ENCODE measurements at places on chromosomes 7 and 10. TPM values are rescaled to one million over a fixed set of nuclear protein-coding genes. Genes with fewer than 3 reads are reported as not detected.
A peak's percentile ranks its signal among the peaks of the same experiment; 100 is the strongest.

The SFMBT2 gene
- total RNA-seq: 0.42 TPM

The COBL gene
- 78.0 TPM for total RNA-seq

The BUD31 gene
- total RNA-seq: 63.8 TPM

The HECW1 gene
- total RNA-seq: 1.4 TPM

The CYP26A1 gene
- total RNA-seq: 0.32 TPM

The CALD1 gene
- 47.3 TPM for total RNA-seq

The HOXA7 gene
- total RNA-seq: 26.1 TPM

The CYP2E1 gene
- 15.2 TPM for total RNA-seq

The PLCE1 gene
- total RNA-seq: 2.7 TPM

GRCh38 chr7:27113991-27114769 is 11.7 kb upstream of the HOXA2 start:
- DNase-seq: no peak

DNA sequence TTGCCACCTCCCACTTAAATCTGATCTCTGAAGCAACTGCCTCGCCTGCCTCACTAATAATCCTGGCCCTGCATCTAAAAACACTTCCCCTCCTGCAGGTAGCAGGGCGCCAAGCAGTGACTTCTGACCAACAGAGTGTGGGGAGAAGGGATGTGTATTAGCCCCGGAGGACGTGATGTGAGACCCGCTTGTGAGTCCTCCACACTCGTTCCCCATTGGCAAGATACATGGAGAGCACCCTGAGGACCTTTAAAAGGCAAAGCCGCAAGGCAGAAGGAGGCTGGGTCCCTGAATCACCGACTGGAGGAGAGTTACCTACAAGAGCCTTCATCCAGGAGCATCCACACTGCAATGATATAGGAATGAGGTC is 6.1 kb upstream of the PILRA start:
- no peak for DNase-seq

DNA sequence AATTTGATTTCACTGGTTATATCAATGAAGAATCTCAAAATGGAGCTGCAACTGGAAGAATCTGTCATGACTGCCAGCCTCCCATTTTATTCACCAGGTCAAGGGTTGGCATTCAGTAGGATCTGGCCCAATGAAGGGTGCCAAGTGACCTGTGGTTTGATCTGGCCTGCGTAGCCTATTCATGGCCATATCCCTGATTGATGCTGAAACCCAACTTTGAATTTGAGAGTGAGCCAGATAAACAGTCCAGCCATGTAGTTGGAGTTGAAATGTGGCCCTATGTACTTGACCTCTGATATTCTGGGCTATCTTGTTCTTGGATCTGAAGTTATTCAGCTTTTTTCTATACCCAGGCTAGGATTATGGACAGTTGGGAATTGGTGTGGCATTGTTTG is 1.5 kb downstream of the MKLN1 start:
- DNase-seq: no peak

DNA sequence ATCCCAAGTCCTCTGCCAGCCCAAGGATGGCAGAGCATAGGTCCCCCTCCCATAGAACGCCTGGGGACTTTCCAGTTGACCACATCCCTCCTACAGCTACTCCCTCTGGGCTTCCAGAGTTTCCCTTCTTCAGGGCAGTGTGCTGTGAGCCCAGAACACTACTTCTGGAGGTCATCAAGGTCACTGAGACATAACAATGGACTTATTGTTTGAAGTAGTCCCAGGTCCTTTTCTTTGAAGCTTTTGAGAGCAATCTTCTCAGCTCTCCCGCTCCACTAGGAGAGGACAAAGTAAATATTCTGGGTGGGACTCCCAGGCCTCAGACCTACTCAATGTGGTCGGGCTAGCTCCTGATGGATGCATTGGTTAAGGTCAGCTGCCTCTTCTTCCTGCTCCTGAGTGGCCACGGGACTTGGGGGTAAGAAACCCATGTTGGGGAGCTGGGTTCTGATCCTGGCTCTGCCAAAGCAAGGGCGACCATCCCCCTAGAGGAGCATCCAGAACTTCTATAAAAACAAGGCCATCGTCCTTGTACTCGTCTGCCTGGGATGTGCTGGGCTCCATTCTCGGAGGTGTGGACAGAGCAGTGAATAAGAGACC is 83.5 kb upstream of the DDC start:
- DNase-seq: peak; percentile 39

- no peak for DNase-seq
These were observed 100.3 kb upstream of the AGBL3 start for GRCh38 chr7:134885967-134886352.

- no peak for DNase-seq
These were observed 249.3 kb upstream of the GRB10 start for GRCh38 chr7:51031791-51032515.

DNA sequence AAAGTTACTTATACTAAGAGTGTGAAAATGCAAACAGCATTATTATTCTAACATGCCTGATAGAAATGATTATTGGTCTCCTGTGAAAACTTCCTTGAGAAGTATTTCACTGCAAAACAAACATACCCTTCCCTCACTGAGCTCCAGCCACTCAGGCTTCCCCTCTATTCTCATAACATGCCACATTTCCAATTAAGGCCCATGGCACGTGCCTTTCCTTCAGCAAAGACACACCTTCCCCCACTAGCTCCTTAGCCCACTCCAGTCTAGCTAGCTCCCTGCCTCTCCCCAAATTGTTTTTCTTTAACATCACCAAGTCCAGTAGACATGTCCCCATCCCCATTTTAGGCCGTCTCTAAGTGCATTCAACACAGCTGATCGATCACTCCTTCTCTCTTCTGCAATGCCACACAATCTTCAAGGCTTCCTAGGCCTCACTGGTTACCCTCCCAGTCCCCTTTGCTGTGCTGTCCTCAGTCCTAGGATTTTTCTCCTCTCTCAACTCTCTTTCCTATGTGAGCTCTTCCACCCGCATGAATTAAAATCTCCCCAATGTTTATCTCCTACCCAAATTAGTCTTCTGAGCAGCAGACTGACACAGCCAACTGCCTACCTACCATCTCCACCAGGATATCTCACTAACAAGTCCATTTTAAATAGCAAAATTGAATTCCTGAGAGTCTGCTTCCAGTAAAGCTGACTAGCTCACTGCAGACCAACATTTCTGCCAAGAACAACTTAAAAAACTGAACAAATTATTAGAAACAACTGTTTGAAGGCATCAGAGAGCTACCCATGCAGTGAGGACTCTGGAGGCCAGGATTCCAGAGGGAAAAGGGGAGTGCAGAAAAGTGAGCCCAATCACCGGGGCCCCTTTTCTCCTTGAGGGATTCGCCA is 11.9 kb downstream of the CYTH3 start:
- no peak for DNase-seq

DNA sequence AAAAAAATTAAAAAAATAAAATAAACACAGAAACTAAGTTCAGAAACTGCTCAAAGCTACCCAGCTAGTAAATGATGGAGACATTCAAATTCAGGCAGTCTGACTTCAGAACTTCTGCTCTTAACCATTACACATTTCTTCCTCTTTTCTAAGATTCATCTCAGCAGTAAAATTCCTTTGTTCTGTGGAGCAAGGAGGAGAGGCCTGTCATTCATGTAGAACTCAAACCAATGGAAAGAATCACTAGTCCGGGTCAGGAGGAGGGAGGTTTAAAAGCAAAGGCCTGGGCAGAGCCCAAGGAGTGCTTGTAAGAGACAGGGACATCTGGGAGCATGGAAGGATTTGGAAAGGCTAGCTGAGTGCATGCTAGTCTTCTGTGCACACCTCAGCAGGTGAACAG is 37.9 kb upstream of the DNAJB12 start:
- no peak for DNase-seq

DNA sequence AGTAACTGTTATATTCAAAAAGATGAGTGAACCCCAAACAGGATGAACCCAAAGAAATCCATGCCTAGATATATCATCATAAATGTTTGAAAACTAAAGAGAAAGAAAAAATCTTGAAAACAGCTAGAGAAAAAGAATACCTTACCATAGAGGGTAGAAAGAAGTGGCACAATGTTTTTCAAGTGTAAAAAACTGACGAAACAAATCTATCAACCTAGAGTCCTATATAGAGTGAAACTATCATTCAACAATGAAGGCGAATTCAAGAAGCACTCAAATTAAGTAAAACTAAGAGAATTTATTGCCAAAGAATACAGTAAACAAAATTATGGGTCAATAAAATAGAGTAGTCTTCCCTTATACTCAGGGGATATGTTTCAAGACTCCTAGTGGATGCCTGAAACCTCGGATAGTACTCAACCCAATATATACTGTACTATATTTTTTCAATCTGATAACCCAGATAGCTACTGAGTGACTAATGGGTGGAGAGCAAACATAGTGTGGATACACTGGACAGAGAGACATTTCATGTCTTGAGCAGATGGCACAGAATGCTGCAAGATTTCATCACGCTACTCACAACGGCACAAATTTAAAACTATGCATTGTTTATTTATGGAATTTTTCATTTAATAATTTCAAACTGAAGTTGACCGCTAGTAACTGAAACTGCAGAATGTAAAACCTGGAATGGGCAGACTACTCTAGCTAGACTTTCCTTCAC is 52.6 kb upstream of the TMEM106B start:
- DNase-seq: no peak

DNA sequence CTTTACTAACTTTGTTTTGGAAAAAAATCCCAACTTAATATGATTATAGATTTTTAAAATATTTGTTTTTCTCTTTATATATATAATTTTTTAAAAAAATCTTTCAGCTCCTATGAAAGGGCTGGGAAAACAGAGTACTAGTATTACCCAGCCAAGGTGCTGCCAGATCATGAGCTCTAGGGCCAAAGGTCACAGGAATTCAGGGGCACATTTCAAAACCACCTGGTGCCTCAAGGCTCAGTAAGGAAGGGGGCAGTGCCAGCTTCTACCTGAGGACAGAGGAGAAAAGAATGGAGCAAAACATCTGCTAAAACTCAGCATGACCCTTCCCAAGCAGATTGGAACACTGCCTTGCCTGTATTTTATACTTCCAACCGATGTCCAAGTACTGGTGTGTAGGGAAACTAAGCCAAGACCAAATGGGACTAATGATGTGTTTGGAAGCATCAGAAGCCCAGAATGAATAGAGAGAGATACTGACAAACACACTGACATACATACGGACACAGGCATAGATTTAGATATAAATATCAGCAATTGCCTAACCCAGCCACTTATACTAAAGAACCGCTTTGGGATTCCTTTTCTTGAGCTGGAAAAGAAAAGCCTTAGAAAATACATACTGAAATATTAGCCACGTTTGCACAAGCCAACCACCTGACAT is 667.3 kb downstream of the PARD3 start:
- DNase-seq: no peak

- no peak for DNase-seq
These were observed 21.6 kb downstream of the GPR26 start for GRCh38 chr10:123687758-123688157.

DNA sequence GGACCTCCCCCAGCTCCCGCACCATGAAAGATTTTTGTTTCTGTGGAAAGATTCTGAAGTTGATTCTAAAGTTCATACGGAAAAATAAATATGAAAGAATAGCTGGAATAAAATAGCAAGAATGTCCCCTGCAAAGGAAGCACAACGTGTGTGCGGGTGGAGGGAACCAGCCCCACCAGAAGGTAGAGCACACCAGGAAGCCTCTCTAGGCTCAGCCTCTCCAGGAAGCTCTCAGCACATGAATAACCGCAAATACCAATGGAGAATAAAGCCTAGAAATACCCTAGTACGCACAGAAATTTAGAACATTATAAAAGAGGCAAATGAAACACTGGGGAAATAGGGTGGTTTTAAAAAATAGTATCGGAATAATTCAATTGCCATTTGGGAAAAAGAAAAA is 24.6 kb upstream of the FAM170B start:
- peak; percentile 0 for DNase-seq

DNA sequence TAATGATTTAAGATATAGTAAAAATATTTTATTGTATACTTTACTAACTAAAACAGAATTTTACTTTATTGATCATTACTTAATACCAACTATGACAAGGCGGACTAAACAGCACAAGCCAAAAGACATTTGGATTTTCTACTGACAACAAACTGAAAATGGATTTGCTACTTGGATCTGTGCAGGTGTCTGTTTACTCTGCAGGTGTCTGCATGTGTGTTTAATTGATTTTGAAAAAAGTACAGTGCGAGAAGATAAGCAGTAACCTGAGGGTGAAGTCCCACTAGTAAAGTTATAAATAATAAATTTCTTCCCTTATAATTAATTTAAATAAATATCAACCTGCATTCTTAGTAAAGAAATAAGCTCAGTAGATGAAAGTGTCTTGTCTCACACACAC is 696.8 kb upstream of the MBL2 start:
- no peak for DNase-seq

- no peak for DNase-seq
These were observed 342.2 kb downstream of the GATA3 start for GRCh38 chr10:8396675-8397074.

GRCh38 chr10:90885176-90885575 is 13.4 kb downstream of the RPP30 start:
- DNase-seq: no peak

- no peak for DNase-seq
These were observed 191.0 kb downstream of the DGKI start for GRCh38 chr7:137655804-137656203.

GRCh38 chr10:52623761-52624160 is 148.8 kb downstream of the MBL2 start:
- DNase-seq: no peak

DNA sequence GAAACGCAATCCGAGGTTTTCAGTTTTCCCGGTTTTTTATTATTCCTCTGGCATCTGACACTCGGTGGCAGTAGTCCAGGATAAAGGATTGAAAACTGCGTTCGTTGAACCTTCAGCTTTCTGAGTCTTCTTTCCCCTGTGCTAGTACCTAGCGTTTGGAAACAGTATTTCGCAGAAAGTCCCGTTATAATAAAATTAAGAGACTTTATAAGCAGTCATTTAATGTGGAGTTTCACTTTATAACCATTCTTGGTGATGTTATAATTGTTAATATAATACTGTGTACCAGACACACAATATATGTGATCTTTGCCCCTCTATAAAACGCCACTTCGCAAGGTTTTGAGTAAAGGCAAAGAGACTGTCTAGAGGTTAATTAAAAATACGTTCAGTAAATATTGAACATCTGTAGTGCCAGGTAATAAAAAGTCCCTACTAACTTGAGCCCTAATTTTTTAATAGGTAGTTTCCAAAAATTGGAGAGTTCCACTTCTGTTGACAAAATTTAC is 874 bp downstream of the CISD1 start:
- DNase-seq: no peak

DNA sequence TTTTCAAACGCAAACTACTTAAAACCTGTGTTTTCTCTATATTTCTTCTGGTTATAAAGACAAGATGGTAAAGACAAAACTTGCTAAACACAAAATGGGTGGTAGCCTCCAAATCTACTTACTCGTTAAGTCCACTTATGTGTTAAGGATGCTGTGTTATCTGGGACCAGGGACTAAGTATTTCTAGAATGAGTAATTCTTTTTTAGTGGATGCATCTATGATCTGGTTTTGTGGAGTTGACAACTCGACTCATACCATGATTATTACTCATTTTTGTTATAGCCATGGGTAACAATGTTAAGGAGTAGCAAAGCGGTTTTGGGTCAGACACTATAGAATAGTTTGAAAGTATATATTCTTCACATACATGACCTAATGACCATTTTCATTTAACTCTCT is 239.5 kb upstream of the FOXP2 start:
- no peak for DNase-seq

All from lower leg skin (tissue), 4 donors.